ENCODE measurements at places on chromosomes 6 and 20. TPM values are rescaled to one million over a fixed set of nuclear protein-coding genes. Genes with fewer than 3 reads are reported as not detected.

The WFDC5 gene
- total RNA-seq: not detected

The BPIFA1 gene
- total RNA-seq: not detected

The TINAG gene
- total RNA-seq: not detected

The RSPO3 gene
- not detected for total RNA-seq

The TBX18 gene
- not detected for total RNA-seq

The OR12D3 gene
- total RNA-seq: not detected

The NFATC2 gene
- 59.0 TPM for total RNA-seq

The HFE gene
- total RNA-seq: 3.4 TPM

The STK38 gene
- 54.7 TPM for total RNA-seq

The SIRPD gene
- total RNA-seq: 0.19 TPM

Data from activated CD8-positive, alpha-beta memory T cell treated with anti-CD3 and anti-CD28 coated beads, Interleukin-2, amount 10 ng/mL, durations not matched to agents 7 days and 5 days (primary cell).